Left forelimb (tissue), 1 donor: ENCODE measurements at places on chromosomes 4 and X.

DNA sequence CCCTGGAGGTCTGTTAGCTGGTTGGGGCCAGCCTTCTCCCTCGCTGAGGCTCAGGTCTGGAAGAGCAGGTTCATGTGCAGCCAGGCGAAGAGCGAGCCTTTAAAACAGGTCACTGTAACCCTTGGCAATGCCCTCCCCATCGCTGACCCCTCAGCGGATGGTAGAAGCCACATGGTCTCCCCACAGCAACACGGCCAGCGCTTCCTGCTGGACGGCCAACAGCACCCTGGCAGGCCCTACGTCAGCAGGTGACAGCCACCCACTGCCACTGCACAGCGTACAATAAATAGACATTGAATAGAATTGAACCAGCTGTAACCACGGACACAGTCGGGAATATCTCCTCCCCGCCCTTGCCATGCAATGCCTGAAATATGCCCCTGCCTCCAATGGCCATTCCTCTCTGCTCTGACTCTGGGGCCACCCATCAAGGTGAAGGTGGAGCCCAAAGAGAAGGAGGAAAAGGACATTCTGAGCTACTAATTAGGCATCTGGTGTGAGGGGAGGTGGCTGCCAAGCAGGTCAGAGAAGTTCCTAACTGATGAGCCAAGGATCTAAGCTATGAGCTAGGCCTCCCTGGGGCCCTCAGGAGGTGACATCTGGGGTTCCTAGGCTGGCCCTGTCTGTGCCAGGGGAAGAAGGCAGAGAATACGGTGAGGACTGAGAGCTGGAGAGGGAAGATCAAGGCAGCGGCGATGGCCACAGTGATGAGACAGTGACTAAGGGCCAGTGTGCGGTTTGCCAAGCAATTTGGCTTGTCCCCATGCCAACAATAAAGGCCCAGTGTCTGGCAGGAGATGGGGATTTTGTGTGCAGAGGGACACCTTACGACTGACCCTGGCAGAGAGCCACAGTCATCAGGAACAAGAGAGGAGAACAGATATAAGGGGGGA lies 202.3 kb downstream of the BCOR start:
- DNase-seq: no peak

- no peak for DNase-seq
Measured at GRCh38 chr4:159764343-159764952, 661.6 kb downstream of the RAPGEF2 start.

DNA sequence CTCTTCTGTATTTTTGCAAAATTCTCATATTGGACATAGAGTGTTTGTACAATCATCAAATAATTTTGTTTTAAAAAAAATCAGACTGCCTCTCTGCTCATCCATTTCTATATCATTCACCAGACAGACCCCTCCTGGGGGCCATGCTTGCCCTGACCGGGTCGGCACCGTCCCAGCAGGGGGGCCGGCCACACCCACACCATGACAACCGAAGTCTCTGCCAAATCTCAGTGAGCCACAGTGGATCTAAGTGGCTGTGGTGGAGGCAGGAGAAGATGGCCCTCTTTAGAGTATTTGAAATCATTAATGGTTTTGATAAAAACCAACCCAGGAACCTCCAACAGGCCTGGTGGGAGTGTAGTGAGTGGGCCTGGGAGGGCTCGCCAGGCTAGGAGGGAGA lies 66.9 kb upstream of the ADRA2C start:
- no peak for DNase-seq

DNA sequence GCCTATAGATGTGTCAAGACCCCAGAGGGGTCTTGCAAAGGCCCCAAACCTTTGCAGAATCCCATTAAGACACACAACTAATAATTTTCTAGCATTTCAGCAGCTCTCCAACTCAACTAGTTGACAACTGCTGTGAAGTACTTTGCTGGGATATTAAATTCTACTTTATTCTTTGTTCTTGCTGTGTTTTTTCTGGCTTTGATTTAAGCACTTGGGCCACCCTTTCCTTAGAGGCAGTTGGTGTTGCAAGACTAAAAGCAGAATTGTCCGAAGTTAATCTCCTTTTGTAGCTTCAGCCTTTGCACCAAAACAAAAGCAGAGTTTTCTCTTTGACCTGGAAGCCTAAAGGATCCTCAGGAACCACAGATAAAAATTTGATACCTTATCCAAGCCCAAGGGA lies 353.1 kb upstream of the CLNK start:
- no peak for DNase-seq
